LoVo (cell line): ENCODE measurements at places on chromosomes 13 and 19.
A peak's percentile ranks its signal among the peaks of the same experiment; 100 is the strongest.

DNA sequence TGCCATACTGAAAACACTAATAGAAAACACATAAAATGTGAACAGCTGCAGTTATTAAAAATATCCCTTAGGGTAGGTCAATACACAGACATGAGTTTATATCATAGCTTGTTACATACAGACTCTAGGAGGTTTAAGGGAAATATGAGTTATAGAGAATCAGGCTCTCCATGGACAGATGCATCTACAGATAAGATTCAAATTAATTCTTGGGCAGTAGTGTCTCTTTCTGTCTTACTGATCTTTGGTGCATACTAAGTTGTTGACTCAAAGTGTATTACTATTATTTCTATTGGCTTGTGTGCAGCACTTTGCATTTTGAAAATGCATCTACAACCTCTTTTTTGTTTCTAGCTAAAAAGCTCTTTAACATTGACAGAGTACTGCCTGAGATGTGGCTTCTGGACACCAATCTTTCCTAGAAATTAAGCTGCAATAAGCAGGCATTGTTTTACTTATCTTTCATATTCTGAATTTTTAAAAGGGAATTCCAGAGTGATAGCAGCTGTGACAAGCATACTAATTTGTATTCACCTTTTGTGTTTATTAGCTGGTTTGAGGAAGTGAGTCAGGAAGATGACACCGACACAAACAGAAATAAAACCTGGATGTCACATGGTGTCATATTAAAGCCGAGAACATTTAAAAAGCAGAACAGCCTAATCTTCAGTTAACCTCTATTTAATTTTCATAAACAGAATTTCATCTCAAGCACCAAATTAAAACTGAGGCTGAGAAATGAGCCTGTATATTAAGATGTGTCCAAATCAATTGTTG lies 399.0 kb downstream of the PCDH9 start:
- no peak for DNase-seq

DNA sequence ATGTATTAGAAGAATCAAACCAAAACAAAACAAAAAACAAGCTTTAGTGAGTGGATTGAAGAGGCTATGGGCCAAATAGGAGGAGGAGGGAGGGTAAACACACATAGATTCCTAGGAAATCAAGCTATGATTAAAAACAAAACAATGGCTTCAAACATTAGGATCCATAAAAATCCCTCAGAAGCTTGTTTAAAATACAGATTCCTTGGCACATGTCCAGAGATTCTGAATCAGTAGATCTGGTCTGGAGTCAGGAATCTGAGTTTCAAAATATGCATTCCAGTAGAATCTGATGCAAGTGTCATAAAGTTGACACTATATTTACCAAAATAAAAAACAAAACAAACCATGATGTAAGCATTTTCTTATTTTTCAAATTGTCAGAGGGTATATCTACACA lies 692.8 kb upstream of the SGCG start:
- peak; percentile 49 for DNase-seq

GRCh38 chr19:36245210-36246005 lies 30.5 kb downstream of the ZNF146 start:
- no peak for DNase-seq

GRCh38 chr19:979318-979741 lies 4.8 kb upstream of the WDR18 start:
- no peak for DNase-seq

DNA sequence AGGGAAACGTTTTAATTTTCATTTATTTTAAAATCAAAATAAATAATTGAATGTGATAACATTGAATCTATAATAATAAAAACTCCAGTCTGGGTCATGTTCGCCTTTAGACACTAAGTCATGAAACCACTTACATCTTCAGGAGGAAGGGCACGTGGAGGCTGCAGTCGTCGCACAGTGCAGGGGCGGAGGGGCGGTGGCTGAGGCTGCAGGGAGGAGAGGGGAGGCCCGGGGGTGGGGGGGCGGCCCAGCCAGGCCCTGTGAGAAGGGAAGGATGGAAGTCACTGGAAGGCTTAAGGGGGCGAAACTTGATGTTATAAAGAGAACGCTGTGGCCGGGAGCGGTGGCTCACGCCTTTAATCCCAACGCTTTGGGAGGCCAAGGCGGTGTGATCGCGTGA lies 14.9 kb upstream of the LATS2 start:
- no peak for DNase-seq

- no peak for DNase-seq
Observed at GRCh38 chr13:79531542-79532254, 50.7 kb downstream of the NDFIP2 start.

- DNase-seq: peak; percentile 1
Observed at GRCh38 chr13:95924389-95924994, 128.7 kb downstream of the UGGT2 start.

DNA sequence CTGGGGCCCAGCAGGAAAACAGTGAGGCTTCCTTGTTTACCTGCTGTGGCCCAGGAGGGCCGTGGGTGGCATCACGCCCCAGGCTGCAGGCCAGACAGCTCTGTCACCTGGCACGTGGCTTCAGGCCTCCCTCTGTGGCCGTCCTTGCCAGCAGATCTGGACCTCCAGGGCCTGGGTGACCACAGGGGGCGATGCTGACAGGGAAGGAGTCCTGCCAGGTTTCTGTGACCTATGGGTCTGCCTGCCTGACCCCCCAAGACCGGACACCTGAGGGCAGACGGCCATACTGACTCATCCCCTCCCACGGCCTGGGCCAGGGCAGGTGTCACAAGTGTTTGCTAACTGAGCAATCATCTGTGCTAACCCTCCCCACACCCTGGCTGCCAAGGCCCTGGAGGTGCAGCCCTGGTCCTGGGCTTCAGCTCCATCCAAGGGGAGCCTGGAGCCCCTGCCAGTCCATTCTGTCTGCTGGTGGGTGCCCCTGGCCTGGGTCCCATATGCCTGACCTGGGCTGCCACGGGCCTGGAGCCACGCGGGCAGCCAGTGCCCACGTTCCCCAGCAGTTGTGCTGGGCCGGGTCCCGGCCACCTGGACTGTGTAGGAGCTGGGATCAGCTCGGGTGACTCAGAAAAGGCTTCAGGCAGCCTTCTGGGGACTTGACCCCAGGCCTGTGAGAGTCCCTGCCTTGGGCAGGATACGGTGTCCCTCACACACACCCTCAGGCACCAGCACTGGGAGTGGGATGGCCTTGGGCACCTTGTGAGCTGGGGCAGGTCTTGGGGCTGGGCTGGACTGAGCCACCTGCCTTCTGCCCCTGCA lies 3.7 kb downstream of the CDC34 start:
- peak; percentile 46 for DNase-seq
